ENCODE measurements at places on chromosomes 6 and 20. TPM values are rescaled to one million over a fixed set of nuclear protein-coding genes. Genes with fewer than 3 reads are reported as not detected.

The PNLDC1 gene
- total RNA-seq = not detected

GRCh38 chr20:46179862-46180261 is 61.7 kb downstream of the CD40 start:
- H3K27me3 ChIP-seq = peaks cover 26% of the 10 kb centered on the region
- H3K4me3 ChIP-seq = no peak overlapping the region
- DNase-seq = no peak
- H3K4me1 ChIP-seq = no peaks in the 10 kb centered on the region

- no peak for DNase-seq
- H3K27me3 ChIP-seq = peaks cover 79% of the 10 kb centered on the region
- no peaks in the 10 kb centered on the region for H3K36me3 ChIP-seq
- no peak overlapping the region for H3K4me3 ChIP-seq
- no peaks in the 10 kb centered on the region for H3K4me1 ChIP-seq
Measured at GRCh38 chr20:25145131-25145530, 50.4 kb upstream of the ENTPD6 start.

The CYP21A2 gene
- total RNA-seq = 0.63 TPM

The ETV7 gene
- total RNA-seq = 0.42 TPM

DNA sequence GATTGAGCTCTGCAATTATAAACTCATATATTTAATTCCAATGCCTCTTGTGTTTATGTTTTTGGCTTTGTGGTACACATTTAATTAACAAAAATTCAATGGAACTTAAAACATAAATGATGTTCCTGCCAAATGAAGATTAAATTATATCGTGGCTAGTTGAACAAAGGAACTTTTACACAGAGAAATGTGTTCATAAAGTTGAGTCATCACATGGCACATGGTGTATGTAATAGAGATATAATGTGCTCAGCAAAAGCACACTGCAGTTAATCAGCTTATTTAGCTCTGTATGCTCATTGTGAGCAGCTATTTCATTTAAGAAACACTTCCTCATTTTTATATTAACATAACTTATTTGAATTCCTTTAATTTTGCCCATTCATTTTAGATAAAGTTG is 1295.6 kb upstream of the CITED2 start:
- no peak overlapping the region for H3K27ac ChIP-seq
- no peaks in the 10 kb centered on the region for H3K27me3 ChIP-seq
- DNase-seq = no peak

DNA sequence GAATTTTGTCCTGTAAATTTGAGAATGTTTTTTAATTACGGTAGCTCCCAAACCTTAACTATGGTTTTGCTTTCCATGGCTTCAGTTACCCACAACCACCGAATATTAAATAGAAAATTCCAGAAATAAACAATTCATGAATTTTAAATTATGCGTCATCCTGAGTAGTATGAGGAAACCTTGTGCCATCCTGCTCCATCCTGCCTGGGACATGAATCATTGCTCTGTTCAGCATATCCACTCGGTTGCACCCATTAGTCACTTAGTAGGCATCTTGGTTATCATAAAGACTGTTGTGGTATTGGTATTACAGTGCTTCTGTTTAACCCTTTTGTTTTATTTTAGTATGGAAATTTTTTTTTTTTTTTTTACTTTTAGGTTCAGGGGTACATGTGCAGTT is 39.7 kb downstream of the KCNS1 start:
- no peak overlapping the region for H3K27ac ChIP-seq
- H3K4me3 ChIP-seq = no peak overlapping the region
- peaks cover 15% of the 10 kb centered on the region for H3K36me3 ChIP-seq
- H3K27me3 ChIP-seq = no peaks in the 10 kb centered on the region
- H3K4me1 ChIP-seq = no peaks in the 10 kb centered on the region

DNA sequence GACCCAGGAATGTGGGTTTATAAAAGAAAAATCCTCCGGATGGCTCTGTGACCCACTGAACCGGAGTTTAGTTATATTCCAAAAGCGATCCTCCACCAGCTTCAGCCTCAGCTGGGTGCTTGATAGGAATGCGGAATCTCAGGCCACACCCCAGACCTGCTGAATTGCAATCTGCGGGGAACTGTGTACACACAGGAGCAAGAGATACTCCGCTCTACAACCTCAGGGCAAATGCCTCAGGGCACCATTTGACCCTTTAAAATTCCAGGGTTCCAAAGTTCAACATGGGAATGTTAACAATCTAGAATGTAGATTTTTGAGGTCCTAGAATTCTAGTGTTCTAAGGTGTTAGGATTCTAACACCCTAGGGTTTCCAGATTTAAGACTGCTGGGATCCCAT is 10.8 kb downstream of the BPIFA2 start:
- no peak overlapping the region for H3K27ac ChIP-seq
- H3K4me3 ChIP-seq = no peak overlapping the region

- H3K36me3 ChIP-seq = no peaks in the 10 kb centered on the region
- H3K4me1 ChIP-seq = no peaks in the 10 kb centered on the region
- no peak overlapping the region for H3K4me3 ChIP-seq
- peaks cover under 1% of the 10 kb centered on the region for H3K27me3 ChIP-seq
- H3K27ac ChIP-seq = no peak overlapping the region
Measured at GRCh38 chr6:134691180-134691579, 258.7 kb downstream of the ALDH8A1 start.

DNA sequence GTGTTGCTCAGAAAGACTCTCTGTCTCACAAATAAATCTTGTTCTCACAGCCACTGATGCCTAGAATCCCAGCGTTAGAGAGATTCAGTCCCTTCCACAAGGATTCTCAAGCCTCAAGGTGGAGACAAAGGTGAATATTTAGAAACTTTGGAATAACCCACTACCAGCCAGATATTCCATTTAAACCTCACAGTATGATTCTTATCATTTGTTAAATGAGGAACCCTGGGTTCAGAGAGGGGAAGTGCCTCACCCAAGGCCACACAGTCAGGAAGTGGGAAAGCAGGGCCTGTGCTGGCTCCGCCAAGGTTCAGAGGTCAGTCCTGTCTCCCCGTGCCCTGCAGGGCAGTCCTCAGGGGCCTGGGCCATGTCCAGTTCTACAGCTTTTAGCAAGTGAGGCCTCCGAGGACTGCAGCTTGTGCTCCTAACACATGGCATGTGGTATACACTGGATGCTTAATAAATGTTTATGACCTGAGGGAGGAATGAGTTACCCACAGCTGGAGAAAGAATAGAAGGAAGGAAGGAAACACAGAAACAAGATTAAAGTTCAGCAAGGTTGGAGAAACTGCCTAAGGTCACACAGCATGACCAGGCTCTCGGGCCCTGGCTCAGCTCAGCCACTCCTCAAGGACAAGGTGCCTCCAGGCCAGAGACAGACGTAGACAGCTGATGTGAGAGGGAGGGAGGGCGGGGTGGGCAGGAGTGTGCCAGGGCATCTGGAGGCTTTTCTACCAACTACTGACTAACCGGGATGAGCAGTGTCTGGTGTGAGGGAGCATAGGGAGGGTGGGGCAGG is 3.9 kb upstream of the TGM2 start:
- no peak overlapping the region for H3K4me3 ChIP-seq
- peaks cover 5% of the 10 kb centered on the region for H3K27me3 ChIP-seq
- DNase-seq = no peak
- H3K36me3 ChIP-seq = no peaks in the 10 kb centered on the region
- no peaks in the 10 kb centered on the region for H3K4me1 ChIP-seq
- H3K27ac ChIP-seq = no peak overlapping the region

DNA sequence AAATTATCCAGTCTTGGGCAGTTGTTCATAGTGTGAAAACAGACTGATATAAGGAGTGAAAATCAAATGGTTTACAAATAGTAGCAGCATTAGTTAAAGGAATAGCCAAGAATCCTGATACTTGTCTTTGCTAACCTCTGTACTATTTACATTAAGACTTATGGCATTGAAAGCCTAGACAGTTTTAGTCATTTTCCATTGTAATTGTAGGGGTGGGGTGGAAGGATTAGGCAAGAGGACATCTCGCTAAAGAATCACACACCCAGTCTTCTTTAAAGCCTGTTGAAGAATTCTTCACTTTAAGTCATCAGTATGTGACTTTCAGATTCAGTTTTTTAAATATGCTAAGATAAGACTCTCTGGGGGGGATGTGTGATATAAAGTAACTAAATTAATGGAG is 207.5 kb upstream of the PHACTR1 start:
- H3K36me3 ChIP-seq = no peaks in the 10 kb centered on the region
- H3K4me1 ChIP-seq = no peaks in the 10 kb centered on the region
- peaks cover 95% of the 10 kb centered on the region for H3K27me3 ChIP-seq
- DNase-seq = no peak
- H3K27ac ChIP-seq = no peak overlapping the region
- H3K4me3 ChIP-seq = no peak overlapping the region

The ELOVL4 gene
- total RNA-seq = 7.2 TPM

- H3K4me3 ChIP-seq = no peak overlapping the region
- no peaks in the 10 kb centered on the region for H3K27me3 ChIP-seq
- DNase-seq = no peak
- no peaks in the 10 kb centered on the region for H3K36me3 ChIP-seq
Measured at GRCh38 chr6:170158296-170159021, 132.4 kb downstream of the DLL1 start.

The CAPN11 gene
- 0.31 TPM for total RNA-seq

DNA sequence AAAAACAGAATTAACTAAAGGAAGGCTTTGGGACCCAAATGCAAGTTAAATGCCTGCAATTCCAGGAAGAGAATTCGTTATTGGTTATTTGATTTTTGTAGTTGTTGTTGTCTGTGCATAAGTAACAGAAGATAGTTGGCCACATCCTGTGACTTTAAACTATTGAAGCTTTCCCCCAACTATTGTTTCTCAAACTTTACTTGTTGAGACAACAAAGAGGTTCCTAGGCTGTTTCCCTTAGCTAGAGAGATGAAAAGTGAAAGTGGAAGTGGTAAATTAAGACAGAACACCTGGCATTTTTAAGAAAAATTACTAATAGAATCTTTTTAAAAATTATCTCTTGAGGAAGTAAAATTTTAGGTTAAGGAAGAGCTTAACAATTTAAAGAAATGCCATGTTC is 525.2 kb downstream of the PKHD1 start:
- H3K27me3 ChIP-seq = no peaks in the 10 kb centered on the region
- H3K4me1 ChIP-seq = no peaks in the 10 kb centered on the region
- no peak overlapping the region for H3K27ac ChIP-seq
- H3K4me3 ChIP-seq = no peak overlapping the region

- no peak overlapping the region for H3K27ac ChIP-seq
- H3K36me3 ChIP-seq = no peaks in the 10 kb centered on the region
- no peak for DNase-seq
Measured at GRCh38 chr6:83601119-83601518, 88.8 kb downstream of the PRSS35 start.

The GPR6 gene
- total RNA-seq = 0.24 TPM

The AHCY gene
- 350 TPM for total RNA-seq

- no peaks in the 10 kb centered on the region for H3K4me1 ChIP-seq
- H3K36me3 ChIP-seq = no peaks in the 10 kb centered on the region
- DNase-seq = peak; percentile 65
Measured at GRCh38 chr6:116971959-116972358, 94.9 kb downstream of the RFX6 start.

The EEF1A2 gene
- 12.1 TPM for total RNA-seq

DNA sequence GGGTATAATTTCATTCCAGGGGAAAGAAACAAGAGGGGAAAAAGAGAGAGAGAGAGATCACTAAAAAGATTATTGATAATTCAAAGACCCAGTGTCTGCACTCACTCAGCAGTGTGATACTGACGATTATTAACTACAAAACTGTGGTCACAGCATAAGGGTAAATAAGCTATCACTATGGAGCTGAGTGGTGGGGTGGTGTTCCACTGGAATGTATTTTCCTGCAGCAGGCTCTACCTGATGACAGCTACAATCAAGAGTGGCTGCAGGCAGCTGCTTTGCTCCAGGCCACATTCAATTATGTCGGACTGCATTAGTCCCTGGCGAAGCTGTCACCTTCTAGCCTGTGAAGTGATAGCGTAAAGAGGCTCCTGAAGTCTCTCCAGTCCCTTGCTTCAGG is 122.2 kb upstream of the TFAP2D start:
- DNase-seq = peak; percentile 67
- H3K27me3 ChIP-seq = no peaks in the 10 kb centered on the region
- H3K36me3 ChIP-seq = no peaks in the 10 kb centered on the region
- no peak overlapping the region for H3K27ac ChIP-seq
- no peaks in the 10 kb centered on the region for H3K4me1 ChIP-seq

GRCh38 chr6:87918461-87918941 is 129.1 kb upstream of the SPACA1 start:
- H3K36me3 ChIP-seq = no peaks in the 10 kb centered on the region
- H3K4me1 ChIP-seq = no peaks in the 10 kb centered on the region
- no peak overlapping the region for H3K27ac ChIP-seq

DNA sequence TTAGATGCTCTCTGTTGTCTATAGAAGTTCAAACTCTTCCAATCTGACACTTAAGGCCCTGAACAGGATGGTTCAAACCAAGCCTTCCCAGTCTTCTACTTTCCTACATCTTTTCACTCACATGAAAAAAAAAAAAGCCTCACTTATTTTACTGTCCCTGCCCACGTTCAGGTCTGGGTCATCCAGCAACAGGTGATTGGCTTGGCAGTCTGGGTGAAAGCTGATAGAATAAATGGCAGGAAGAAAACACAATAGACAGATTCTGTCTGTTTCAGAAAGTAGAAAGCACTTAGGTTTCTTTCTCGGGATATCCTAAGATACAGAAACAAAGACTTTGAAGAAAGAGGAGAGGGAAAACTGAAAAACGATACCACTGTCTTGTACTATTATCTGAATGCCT is 61.8 kb upstream of the HSF2 start:
- H3K36me3 ChIP-seq = no peaks in the 10 kb centered on the region
- no peak for DNase-seq
- H3K27me3 ChIP-seq = no peaks in the 10 kb centered on the region
- H3K4me1 ChIP-seq = no peaks in the 10 kb centered on the region

Measured in endodermal cell (in vitro differentiated cells).